Prostate gland (tissue), 2 donors: ENCODE measurements at places on chromosomes 5 and 9. TPM values are rescaled to one million over a fixed set of nuclear protein-coding genes. Genes with fewer than 3 reads are reported as not detected.

DNA sequence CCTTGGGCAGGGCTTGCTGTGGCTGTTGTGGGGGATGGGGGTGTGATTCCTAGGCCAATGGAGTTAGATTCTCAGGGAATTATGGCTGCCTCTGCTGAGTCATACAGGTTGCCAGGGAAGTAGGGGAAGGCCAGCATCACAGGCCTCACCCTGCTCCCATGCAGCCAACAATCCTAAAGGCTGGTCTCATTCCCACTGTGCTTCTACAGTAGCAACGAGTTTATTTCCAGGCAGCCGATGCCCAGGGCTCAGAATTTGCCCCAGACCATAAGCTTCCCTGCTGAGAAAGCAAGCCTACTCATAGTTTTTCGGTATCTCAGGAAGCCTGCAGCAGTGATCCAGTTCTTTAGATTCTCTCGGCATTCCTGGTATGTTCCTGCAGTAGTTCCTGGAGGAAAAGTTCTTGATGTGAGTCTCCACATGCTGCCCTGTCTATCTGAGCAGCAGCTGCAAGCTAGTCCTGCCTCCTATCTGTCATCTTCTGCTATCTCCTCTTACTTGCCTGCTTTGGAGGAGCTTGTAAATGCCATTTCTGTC, 59.3 kb upstream of the SELENOP start:
- no peaks in the 10 kb centered on the region for H3K36me3 ChIP-seq
- no peaks in the 10 kb centered on the region for H3K27me3 ChIP-seq
- no peak overlapping the region for H3K4me3 ChIP-seq

DNA sequence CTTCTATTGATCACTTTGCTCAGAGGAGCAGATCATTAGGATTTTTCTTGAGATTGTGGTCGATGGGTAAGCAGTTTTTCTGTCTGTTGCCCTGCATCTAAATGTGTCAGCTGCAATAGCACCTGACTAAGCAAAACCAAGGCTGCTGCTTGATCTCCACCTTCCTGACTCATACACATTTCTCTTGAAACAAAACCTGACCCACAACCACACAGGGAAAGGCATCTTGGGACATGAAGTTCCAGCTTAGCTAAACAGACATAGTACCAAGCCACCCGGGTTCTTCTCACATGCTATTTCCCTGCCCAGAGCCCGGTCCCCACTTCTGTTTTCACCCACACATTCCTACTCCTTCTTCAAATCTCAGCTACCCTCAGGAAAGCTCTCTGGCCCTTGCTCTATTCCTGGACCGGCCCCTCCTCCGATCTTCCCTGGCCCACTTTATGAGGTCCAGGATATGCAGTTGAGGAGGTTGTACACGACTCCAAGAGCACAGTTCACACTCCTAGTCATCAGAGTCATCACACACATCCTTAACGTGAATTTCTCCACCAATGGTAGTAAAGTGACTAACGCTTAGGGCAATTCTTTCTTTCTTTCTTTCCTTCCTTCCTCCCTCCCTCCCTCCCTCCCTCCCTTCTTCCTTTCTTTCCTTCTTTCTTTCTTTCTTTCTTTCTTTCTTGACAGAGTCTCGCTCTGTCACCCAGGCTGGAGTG, 16.0 kb upstream of the ZBTB43 start:
- no peak overlapping the region for H3K4me3 ChIP-seq
- no peaks in the 10 kb centered on the region for H3K4me1 ChIP-seq
- no peaks in the 10 kb centered on the region for H3K27me3 ChIP-seq
- no peak overlapping the region for H3K27ac ChIP-seq

- H3K4me1 ChIP-seq, result no peaks in the 10 kb centered on the region
- no peak for DNase-seq
- no peak overlapping the region for H3K27ac ChIP-seq
Observed at GRCh38 chr5:179833056-179833708, 12.5 kb downstream of the SQSTM1 start.

GRCh38 chr5:143641549-143642355, 170.2 kb upstream of the HMHB1 start:
- no peak overlapping the region for H3K4me3 ChIP-seq
- no peak overlapping the region for H3K27ac ChIP-seq
- no peak for DNase-seq
- H3K4me1 ChIP-seq, result no peaks in the 10 kb centered on the region
- no peaks in the 10 kb centered on the region for H3K27me3 ChIP-seq
- no peaks in the 10 kb centered on the region for H3K36me3 ChIP-seq

DNA sequence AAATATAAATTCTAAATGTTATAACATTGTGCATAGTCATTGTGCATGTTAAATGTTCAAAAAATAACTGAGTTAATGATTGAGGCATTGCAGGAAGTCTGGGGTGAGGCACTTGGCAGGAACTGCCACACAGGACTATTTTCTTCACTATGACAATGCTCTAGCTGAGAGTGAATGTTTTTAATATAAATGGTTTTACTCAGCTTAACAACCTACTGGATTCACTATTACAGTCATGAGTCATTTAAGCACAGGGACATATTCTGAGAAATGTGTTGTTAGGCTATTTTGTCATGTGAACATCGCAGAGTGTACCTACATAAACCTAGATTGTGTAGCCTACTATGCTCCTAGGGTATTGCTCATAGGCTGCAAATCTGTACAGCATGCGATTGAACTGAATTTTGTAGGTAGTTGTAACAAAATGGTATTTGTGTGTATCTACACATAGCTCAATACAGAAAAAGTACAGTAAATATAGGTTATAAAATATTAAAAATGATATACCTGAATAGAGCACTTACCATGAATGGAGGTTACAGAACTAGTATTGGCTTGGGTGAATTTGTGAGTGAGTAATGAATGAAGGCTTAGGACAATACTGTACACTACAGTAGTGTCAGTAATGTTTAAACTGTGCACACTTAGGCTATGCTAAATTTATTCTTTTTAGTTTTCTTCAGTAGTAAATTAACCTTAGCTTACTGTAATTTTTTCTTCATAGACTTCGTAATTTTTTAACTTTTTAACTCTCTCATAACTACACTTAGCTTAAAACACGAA, 346.1 kb upstream of the PTGER4 start:
- DNase-seq, result no peak
- H3K4me1 ChIP-seq, result no peaks in the 10 kb centered on the region
- H3K36me3 ChIP-seq, result no peaks in the 10 kb centered on the region

DNA sequence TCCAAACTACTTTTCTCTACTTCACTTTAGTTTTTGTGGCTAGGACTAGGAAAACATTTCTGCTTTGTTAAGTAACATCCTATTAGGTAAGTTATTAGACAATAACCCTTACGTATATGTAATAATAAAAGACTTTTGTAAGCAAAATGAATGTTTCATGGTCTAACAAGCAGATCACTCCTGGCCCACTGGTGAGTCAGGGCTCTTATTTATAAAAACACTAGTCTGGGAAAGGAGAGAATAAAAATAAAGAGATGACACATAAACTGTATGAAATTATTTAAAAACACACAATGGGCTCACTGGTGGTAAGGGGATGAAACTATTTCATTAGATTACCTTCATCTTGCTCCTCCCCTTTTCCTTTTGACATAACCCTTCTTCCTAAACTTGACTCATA, 2212.2 kb upstream of the ACO1 start:
- no peaks in the 10 kb centered on the region for H3K36me3 ChIP-seq
- no peak overlapping the region for H3K27ac ChIP-seq
- no peaks in the 10 kb centered on the region for H3K27me3 ChIP-seq
- no peak overlapping the region for H3K4me3 ChIP-seq

DNA sequence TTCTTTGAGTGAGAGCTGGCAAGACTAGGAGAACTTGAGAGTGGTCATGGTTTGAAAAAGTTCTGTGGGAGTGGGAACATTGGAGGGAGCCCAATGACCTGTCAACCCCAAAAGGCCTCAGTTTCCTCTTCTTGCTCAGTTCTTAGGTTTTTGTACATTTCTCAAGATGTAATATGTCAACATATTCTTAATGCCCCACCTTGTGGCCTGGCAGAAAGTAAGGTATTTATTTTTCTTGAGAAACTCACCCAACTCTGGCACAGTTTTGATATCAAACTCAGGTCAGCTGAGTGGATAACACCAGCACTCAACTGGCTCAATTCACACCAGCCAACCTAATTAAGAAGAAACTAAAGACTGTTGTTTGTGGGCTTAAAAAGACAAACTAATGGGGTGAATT, 123.0 kb upstream of the SLC27A6 start:
- no peak overlapping the region for H3K27ac ChIP-seq
- H3K27me3 ChIP-seq, result no peaks in the 10 kb centered on the region
- H3K36me3 ChIP-seq, result no peaks in the 10 kb centered on the region
- H3K4me1 ChIP-seq, result no peaks in the 10 kb centered on the region

- H3K36me3 ChIP-seq, result no peaks in the 10 kb centered on the region
- H3K4me1 ChIP-seq, result no peaks in the 10 kb centered on the region
- no peak overlapping the region for H3K4me3 ChIP-seq
- no peaks in the 10 kb centered on the region for H3K27me3 ChIP-seq
- no peak overlapping the region for H3K27ac ChIP-seq
Observed at GRCh38 chr5:54442271-54442670, 13.2 kb upstream of the HSPB3 start.

DNA sequence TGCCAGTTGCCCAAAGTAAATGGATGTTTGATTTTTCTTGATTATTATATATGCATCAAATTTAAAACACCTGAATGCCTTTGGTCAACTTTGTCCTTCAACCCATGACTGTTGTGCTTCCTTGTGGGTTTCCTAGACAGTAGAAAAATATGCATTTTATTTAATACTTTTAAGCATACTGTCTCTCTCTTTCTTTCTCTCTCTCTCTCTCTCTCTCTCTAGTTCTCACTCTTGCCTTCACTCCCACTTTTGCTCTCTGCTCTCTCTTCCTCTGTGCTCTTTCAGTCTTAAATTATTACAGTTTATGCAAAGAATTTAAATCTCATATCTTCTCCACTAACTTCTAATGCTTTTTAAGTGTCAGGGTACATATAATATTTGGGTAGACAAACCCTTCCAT, 173.0 kb downstream of the PARP8 start:
- no peaks in the 10 kb centered on the region for H3K27me3 ChIP-seq
- no peak for DNase-seq
- no peak overlapping the region for H3K27ac ChIP-seq
- no peaks in the 10 kb centered on the region for H3K36me3 ChIP-seq
- no peak overlapping the region for H3K4me3 ChIP-seq
- no peaks in the 10 kb centered on the region for H3K4me1 ChIP-seq

- H3K27me3 ChIP-seq, result no peaks in the 10 kb centered on the region
- H3K36me3 ChIP-seq, result no peaks in the 10 kb centered on the region
- H3K4me3 ChIP-seq, result no peak overlapping the region
- H3K4me1 ChIP-seq, result peaks cover 15% of the 10 kb centered on the region
- no peak for DNase-seq
- peak overlapping the region; percentile 21 for H3K27ac ChIP-seq
Observed at GRCh38 chr5:55517804-55518203, 17.0 kb downstream of the PLPP1 start.

DNA sequence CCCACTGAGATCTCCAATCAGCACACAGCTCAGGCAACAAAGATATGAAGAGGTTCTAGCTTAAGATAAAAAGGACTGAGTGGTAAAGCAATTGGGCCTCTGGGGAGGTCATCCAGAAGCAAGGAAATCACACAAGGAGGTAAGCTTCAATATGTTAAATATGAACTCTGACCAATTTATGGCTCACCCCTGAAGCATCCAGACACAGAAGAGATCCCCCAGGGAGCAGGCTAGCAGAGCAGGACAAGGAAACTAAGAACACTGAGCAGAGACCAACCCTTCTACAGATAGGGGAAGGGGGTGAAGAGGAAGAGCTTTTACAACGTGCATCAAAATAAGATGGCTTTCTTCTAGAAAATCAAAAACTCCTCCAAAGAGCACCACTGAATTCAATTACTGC, 616.2 kb downstream of the DNAH5 start:
- H3K4me3 ChIP-seq, result no peak overlapping the region
- H3K4me1 ChIP-seq, result no peaks in the 10 kb centered on the region
- no peak for DNase-seq
- H3K36me3 ChIP-seq, result no peaks in the 10 kb centered on the region
- no peak overlapping the region for H3K27ac ChIP-seq

DNA sequence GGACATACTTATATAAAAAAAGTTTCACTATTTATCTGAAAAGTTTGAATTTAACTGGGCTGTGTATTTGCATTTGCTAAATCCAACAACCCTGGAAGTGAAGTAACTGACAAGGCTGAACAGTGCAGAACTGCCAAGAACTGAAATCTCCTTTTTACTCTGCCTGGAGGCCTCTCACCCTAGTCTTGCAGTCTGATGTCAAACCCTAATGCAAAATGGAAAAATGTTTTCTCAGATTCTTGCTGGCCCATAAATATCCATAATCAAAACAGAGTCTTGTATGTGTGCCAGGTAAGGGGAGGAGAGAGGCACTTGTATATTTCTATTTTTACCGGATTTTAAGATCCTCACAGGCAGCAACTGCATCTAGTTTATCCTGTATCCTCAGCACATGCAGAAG, 432.7 kb upstream of the KLF4 start:
- H3K4me3 ChIP-seq, result no peak overlapping the region
- no peak for DNase-seq
- H3K27ac ChIP-seq, result no peak overlapping the region
- H3K27me3 ChIP-seq, result no peaks in the 10 kb centered on the region
- no peaks in the 10 kb centered on the region for H3K4me1 ChIP-seq

DNA sequence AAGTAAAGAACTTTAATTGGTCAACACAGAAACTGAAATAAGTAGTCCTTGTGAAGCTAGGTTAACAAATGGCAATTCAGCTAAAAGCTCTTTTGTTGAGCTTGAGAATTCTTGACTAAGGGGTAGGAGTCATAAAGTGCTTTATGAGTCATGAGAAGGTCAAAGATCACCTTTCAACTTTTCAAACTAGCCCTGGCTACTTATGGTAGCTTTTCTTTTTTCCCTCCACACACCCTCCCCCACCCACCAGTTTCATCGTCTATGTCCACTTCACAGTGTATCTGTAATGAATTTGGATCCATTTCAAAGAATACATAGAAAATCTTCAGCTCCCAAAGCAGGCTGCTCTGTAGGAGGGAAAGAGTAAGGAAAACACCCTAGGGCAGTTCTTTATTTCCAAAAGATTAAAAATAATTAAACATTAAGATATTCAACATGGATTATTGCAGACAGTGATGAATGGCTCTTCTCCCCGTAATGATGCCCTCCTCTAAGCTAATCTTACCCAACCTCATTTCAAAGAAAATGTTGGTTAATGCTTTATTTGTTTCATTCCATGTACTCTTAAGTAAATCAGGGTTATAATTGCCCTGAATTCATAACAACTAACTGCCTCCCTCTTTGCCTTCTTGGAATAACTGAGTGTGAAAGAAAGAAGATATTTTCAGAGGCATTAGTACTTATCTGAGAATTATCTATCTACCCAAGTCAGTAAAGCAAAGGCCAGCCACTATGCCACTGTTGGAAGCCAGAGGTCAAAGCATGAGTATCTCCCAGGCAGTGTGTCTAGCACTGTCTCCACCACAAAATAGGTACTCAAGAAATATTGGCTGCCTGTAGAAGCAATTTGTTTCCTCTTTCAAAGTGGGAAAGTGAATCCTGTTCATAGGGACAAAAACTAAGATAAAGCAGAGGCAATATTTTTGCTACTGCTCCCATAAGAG, 290.6 kb downstream of the PIK3R1 start:
- no peaks in the 10 kb centered on the region for H3K27me3 ChIP-seq
- no peak for DNase-seq
- no peaks in the 10 kb centered on the region for H3K36me3 ChIP-seq

GRCh38 chr5:176790941-176791340, 19.4 kb upstream of the UNC5A start:
- DNase-seq, result no peak
- H3K27me3 ChIP-seq, result peaks cover 24% of the 10 kb centered on the region
- H3K27ac ChIP-seq, result no peak overlapping the region
- no peaks in the 10 kb centered on the region for H3K36me3 ChIP-seq
- H3K4me3 ChIP-seq, result no peak overlapping the region

TXNDC8 gene
- total RNA-seq, result not detected

PRRX2 gene
- 4.3 TPM for total RNA-seq

COL27A1 gene
- total RNA-seq, result 8.7 TPM

PRLR gene
- total RNA-seq, result 7.1 TPM

BTNL9 gene
- total RNA-seq, result 11.7 TPM

ARL14EPL gene
- not detected for total RNA-seq

RNF208 gene
- 6.2 TPM for total RNA-seq

PCDHGA10 gene
- total RNA-seq, result 6.7 TPM

C5orf58 gene
- total RNA-seq, result not detected
